ENCODE measurements at places on chromosomes 13 and 19.

DNA sequence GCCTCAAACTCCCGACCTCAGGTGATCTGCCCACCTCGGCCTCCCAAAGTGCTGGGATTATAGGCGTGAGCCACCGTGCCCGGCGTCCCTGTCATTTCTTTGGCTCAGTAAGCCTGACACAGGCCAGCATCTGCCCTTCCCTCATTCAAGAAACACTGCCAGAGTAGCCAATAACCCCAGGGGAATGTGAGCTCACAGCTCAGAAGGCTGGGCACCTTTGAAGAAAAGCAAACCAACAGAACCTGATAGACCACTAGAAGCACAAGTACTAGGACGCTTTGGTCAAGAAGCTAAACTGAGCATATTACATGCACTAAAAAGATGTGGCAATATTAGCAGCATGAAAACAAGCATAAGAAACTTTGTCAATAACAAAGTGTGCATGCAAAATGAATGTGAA lies 14.2 kb downstream of the SIGLEC5 start:
- DNase-seq = no peak

DNA sequence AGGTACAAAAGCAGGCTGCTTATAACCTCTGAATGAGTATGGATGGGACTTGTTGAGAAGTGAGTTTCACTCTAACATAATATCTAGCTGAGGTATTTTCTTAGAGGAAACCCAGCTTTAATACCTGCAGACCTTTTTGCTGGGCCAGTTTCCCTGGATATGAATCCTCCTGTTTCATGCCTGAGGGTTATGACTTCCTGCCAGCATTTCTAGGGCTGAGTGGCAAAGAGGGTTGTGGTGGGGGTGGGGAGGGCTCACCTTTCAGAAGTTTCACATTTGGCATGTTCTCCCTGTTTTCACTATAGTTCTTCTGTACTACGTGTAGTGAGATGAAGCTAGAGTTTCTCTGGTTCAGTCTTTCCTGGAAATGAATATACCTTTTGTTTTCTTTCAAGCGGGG lies 73.7 kb downstream of the LACC1 start:
- DNase-seq = no peak

DNA sequence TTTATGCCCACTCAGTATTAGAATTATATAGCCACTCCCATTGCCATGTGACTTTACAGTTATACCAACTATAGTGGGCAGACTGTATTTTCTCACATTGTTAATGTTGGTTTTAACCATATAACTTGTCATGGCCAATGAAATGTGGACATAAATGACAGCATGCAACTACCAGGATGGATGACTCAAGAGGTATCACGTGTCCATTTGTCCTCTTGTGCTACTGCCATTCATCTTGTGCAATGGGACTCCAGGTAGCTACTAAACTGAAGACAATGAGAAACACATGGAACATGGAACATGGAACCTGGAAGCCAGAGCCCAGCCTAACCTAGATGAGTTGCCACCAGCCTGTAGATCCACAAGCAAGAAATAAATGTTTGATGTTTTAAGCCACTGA lies 242.7 kb upstream of the IPO5 start:
- DNase-seq = no peak

DNA sequence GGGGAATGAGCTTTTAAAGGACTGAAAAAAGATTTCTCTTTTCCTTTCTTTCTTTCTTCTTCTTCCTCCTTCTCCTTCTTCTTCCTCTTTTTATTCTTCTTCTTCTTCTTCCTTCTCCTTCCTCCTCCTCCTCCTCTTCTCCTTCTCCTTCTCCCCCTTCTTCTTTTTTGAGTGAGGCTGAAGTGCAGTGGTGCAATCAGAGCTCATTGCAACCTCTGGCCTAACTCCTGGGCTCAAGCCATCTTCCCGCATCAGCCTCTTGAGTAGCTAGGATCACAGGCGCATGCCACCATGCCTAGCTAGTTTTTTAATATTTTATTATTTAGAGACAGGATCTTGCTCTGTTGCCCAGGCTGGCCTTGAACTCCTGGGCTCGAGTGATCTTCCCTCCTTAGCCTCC lies 120.9 kb upstream of the KL start:
- no peak for DNase-seq

GRCh38 chr13:74449811-74450524 lies 315.8 kb upstream of the KLF12 start:
- no peak for DNase-seq

GRCh38 chr19:37932985-37933936 lies 26.3 kb downstream of the SIPA1L3 start:
- no peak for DNase-seq

- DNase-seq = peak; percentile 34
These were observed 903.1 kb downstream of the SLITRK6 start for GRCh38 chr13:84896128-84896527.

DNA sequence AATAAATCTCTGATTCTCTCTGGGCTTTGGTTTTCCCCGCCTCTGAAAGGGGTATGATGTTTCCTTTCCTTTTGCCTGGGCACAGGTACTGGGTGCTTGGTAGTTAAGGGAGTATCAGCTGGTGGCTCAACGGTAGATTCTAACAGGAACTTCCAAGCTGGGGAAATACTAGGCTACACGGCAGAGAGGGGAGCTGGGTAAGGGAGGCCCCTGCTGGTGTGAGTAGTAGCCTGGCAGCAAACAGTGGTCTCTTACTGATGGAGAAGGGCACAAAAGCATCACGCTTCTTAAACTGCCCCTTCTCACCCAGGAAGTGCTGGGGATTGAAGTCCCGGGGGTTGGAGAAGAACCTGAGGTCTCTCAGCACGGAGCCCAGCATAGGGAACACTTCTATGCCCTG lies 26.9 kb upstream of the CYP2A7 start:
- no peak for DNase-seq

DNA sequence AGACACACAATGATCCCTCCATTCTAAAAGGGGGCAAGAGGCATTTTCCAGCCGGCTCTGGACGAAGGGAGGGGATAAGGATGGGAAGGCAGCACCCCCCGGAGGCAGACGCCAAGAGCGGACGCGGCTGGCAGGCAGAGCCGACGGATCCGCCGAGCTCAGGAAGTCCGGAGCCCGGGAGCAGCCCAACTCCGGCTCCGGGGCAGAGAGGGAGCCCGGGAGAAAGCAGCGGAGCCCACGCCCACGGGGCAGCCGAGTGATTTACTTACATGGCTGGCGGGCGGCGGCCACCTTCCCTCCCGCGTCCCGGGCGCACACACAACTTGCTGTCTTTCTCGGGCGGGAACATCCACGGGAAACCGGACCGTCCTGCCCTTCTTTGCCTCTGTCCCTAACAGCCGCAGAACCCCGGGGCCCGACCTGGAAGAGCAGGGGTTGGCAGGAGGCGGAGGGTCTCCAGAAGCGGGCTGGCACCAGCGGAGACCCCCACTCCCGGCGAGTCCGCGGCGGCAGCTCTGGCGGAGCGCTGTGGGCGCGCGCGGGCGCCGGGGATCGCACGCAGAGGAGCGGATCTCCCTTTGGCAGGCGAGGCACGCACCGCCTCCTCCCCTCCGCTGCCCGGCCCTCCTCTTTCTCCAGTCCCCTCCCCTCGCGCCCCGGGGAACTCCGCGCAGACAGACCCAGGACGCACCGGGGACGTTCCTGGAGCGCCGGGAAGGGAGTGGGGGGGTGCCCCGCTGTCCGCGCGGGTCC lies at the start of gene LHFPL6:
Gene LHFPL6 (minus strand): TSS at position 580 of the 753 bp plus-strand sequence.
- peak; percentile 76 for DNase-seq

- DNase-seq = peak; percentile 71
These were observed 4.9 kb downstream of the ACP4 start for GRCh38 chr19:50794876-50795663.
